Foreskin keratinocyte (primary cell): ENCODE measurements at places on chromosomes 4 and X. TPM values are rescaled to one million over a fixed set of nuclear protein-coding genes. Genes with fewer than 3 reads are reported as not detected.

DNA sequence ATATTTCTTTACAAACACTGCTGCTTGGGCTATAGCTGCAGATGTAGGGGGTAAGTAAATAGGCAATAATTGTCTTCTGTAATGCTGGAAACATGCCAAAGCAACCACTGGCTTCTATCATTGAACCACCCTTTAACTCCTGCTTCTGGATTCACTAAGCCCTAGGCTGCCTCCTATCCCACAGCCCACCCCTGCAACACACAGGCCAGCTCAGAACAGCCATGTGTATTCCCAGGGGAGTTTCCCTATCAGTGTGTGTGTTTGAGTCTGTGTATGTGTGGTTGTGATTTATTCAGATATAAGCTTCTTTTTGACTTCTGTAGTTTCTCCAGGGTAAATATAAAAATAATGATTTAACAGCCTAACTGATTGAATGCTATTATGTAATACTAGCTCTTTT lies 291.3 kb downstream of the PCDH10 start:
- DNase-seq: no peak

DNA sequence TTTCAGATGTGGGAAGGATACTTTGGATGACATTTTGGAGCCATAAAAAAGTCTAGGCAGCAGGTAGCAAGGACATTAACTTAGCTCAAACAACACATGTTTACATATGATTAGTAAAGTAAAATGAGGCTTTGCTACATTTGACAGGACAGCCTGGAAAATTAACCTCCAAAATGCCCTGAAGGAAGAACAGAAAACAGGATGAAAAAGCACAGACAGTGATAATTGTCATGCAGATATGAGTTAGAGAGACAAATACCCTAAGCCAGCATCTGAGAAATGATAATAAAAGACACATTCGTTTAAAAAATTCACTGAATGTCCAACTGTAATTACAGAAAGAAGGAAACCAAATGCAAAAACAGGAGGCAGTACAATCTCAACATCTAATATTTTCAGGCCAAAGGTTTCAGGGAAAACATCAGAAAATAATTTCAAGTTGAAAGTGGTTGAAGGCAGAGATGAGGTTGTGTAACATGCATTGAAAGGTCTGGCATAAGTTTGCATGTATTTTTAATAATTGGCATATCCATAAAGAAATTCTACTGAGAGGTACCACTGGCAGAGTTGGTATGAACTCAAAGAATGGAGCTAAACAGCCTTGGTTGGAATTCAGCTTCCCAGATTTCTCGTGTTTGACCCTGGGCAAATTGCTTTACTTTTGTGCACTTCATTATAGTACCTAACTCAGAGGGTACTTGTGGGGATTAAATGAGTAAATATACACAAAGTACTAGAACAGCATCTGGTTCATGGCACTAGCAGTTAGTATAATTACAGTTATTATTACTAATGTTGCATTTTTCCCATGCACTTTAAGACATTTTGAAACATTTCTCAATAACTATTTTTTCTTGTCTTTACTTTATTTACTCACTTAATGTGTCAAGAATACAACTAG lies 54.4 kb upstream of the MAP9 start:
- no peak for DNase-seq

DNA sequence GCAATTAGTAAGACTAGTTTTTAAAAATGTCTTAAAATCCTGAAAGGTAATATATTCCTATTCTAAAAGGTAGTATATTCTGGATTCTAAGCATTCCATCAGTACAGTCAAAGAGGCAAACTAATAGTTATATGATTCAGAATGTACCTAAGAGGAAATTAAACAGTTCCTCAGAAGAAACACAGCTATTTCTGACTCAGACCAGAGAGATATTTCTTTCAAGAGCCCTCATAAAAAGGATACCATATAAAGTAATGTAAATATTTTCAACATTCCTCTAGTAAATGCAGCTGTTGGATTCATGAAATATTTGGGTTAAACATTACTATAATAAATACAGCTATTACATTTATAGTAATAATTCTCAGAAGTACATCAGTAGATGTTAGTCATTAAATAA lies 358.3 kb downstream of the MAGEB5 start:
- no peak for DNase-seq

DNA sequence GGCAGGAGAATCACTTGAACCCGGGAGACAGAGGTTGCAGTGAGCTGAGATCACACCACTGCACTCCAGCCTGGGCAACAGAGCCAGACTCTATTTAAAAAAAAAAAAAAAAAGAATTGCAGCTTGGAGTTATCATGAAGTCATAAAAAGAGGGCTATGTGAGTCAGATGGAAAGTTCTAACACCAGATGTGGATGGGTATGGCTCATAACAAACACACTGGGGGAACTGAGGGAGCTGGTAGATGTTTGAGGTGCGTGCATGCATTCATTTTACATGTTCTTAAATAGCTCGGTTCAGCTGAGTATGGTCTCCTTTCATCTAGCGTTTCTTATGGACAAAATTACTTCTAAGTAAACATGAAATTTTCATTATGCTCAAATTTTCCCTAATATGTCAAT lies 11.7 kb downstream of the TRMT2B start:
- no peak for DNase-seq

Gene SPATA4
- 0.10 and 0.14 TPM in 2 replicates for total RNA-seq

Gene POU3F4
- total RNA-seq: not detected in 2 replicates

Gene UFSP2
- total RNA-seq: 22.5 and 24.9 TPM in 2 replicates

Gene SH2D1A
- total RNA-seq: not detected in 2 replicates
